Brain (organoid and tissue), 16 donors: ENCODE measurements at places on chromosomes 1 and 21.

DNA sequence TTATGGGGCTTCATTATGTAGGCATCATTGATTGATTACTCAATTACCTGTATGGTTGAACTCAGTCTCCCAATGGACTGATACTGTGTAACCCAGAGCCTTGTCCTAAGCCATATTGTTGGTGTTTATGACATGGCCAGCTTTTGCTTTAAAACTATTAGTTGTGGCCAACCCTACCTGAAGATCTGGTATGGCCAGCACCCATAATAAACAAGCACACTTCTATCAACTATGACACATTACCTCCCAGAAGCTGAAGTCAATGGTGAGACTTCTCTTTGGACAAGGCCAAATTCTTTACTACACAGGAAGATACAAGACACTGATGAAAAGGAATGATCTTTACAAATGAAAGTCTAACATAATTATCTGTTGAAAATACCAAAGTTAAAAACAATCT, 28.8 kb downstream of the MAN1A2 start:
- DNase-seq, result no peak

GRCh38 chr1:15046487-15047165, 106.9 kb upstream of the TMEM51 start:
- DNase-seq, result peak; percentile 86

GRCh38 chr1:209854196-209854595, 26.4 kb downstream of the UTP25 start:
- DNase-seq, result no peak

GRCh38 chr1:183780757-183781156, 24.2 kb upstream of the RGL1 start:
- DNase-seq, result no peak

DNA sequence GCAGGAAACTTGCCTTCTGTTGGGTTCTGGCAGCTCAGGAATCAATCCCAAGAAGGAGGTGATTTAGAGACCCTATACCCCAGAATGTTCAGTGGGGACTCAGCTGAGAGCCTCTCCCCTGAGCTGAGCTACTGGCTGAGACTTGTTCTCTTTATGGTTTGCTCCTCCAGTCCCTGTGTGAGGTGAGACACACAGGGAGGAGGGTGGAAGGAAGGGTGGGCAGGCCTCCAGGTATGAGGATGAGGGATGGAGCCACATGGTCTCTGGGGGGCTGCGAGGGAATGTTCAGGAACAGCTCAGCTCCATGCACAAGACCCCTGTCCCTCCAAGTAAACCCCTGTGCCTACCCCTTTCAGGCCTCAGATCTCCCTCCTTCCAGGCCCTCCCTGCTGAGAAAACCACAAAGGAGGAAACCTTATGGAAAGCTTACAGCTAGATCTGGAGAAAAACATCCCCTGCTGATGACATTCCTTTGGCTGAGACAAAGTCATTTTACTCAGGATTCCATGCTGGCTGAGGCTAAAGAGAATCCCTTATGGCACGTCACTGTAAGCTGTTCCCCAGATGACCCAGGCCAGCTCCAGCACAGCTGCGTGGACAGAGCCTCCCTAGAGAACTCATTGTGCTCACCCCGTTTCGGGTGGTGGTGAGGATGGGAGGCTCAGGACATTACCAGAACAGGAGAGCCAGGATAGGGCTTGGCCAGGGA, 91.5 kb upstream of the IPO9 start:
- DNase-seq, result peak; percentile 40

DNA sequence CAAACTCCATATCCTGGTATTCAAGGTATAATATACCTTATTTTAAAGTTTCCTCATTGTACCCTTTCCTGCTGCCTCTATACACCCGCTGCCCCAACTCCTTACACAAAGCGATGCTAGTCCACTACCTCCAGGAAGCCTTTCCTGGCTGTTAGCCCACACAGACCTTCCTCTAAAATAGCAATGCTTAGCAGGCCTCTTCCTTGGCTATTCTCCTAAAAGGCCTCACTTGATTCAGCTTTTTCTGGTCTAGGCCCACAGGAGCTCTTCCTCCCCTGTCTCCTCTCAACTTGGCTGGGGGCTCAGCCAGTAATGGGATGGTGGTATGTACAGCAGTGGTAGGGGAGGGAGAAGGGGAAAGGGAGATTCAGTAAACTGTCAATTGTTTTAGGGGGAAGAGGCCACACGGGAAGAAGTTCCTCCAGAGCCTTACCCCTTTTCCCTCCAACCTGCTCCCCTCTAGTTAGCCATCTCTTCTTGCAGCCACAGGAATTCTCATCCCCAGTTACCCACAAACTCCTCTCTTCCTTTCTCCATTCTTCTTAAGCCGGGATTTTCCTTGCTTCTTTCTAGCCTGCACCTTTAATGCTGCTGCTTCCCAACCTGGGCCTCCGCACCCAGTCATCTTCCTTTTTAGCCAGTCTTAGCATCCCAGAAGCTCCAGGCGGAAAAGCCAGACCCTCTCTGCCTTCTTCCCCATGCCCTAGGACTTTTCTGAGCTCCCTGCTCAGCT, 2.6 kb downstream of the LRRC41 start:
- no peak for DNase-seq

- peak; percentile 95 for DNase-seq
Observed at GRCh38 chr1:72846476-72847278, 564.3 kb upstream of the NEGR1 start.

- no peak for DNase-seq
Observed at GRCh38 chr1:162571696-162572095, 10.2 kb downstream of the UAP1 start.

GRCh38 chr1:90753556-90753955, 36.5 kb upstream of the BARHL2 start:
- DNase-seq, result no peak

GRCh38 chr1:67414574-67414973, 15.6 kb downstream of the SERBP1 start:
- no peak for DNase-seq

- peak; percentile 37 for DNase-seq
Observed at GRCh38 chr1:209086486-209087192, 496.9 kb upstream of the CAMK1G start.

DNA sequence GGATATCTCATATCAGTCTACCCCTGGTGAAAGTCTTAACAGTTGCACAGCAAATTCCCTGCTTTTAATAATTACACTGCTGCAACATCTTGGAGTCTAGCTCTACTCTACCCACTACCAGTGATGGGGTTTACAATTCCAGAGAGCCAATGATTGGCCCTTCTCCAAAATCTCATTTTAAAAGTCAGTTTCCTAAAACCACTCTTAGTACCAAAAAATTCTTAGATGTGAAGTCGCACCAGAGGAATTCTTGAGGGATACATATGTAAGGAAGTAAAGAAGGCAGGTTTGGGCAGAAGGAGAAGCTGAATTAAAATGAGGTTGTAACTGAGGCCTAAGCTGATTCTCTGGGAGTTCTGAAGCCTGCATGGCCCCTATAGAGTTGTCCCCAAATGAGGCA, 129.7 kb downstream of the BRINP2 start:
- DNase-seq, result no peak

DNA sequence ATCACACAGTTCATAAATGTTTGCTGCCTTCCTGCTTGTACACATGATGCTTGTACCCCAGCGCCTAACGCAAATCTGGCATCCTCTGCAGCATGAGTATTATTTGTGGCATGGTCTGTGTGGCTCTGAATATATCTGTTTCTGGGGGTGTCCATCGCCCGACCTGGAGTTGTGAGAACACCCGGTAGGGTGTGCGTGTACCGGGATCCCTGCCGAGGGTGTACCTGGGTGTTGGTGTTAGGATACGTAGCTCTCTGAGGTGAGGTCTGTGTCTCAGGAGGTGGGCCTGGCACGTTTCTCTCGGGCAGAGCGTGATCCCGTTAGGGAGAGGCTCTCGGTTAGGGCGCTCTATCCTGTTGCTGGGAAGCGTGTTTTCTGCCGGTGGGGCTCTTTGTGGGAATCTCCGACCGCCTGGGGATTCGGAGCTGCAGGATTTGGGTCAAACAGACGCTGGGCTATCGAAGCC, 10.4 kb upstream of the CDC20 start:
- peak; percentile 23 for DNase-seq

DNA sequence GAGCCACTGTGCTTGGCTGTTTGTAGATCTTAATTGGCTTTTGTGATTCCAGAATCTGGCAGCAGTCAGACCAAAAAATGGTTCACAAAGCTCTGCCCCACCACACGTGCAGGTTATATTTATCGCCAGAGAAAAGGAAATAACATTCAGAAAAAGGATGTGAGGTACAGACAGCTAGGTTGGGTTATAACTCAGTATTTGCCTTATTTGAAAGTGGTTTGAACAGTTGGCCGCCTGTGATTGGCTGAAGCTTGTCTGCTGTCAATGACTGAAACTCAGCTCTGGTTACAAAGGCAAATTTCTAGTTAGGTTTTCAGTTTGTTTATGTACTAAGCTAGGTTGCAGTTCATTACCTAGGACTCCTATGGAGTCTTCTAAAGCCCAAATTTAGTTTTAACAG, 9.6 kb downstream of the SH3BGR start:
- DNase-seq, result no peak

GRCh38 chr1:71106658-71107322, 26.0 kb upstream of the ZRANB2 start:
- DNase-seq, result no peak

DNA sequence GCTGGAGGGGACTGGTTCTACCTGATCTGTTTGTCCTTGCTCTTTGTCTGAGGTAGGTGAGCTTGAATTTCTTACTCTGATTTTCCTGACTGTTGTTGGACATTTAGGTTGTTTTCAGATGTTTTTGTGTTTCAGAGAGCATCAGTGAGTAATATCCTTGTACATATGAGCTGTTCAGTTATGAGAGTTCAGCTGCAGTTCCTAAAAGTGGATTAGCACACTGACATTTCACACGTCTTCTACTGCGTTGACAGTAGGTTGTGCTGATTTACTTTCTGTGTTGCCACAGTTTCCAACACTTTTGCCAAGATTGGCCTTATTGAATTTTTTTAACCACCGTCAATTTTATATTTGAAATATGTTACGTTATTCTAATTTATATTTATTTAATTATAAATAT, 27.7 kb downstream of the CXADR start:
- DNase-seq, result no peak

DNA sequence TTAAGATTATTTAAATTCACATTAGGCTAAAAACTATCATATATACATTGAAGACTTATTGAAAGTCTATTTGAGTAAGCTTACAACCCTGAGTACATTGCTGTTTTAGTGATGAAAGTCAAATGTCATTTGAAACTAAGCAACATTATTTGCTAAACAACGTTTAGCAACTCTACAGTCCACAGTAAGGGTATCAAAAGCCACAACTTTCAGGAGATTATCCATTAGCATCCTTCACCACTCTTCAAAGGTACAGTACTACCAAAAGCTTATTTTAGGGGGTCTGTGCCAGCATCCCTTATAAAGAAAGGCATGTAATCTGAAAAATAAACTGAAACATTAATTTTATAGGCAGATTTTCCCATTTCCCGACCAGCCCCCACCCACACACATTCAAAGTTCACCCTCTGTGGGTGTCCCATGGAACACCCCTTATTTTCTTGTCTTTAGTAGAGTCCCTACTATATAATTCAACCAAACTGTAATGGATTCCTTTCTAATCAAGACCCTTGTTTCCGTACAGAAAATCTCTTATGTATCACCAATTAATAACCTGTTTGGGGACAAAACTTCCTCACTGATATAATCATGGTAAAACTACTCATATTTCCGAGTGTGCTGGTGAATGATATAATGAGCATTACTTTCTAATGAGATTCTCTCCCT, 11.0 kb downstream of the SFPQ start:
- no peak for DNase-seq

- peak; percentile 87 for DNase-seq
Observed at GRCh38 chr1:205325334-205325884, 3.9 kb upstream of the NUAK2 start.
